Suppressor macrophage treated with lipopolysaccharide for 1 hour (primary cell): ENCODE measurements at places on chromosomes 6 and 20.

DNA sequence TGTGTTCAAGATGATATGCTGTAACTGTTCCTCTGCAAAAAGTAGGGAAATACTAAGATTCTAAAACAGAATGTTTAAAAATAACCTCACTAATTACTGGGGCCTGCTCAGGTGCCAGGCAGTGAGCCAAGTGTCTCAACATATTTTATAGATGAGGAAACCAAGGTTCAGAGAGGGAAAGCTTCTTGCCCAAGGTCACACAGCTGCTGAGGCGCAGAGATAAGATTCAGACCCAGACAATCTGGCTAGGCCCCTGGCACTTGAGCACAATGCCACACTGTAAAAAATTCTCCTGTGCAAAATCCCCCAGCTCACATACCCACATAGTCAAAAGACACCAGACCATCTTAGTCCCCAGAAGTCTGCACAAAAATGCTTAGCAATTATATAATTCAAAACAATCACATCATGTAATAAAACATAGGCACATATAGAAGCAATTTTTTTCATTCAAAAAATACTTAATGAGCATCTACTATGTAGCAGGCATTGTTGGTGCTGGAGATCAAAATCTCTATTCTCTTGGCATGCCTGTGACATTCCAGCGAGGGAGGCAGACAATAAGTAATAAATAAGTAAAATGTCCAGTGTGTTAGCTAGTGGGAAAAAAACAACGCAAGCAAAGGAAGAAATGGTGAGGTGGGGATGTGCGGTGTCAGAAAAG is 10.3 kb downstream of the PREX1 start:
- no peak for DNase-seq

- DNase-seq = no peak
Measured at GRCh38 chr20:51661609-51662178, 106.5 kb downstream of the ATP9A start.

- DNase-seq = no peak
Measured at GRCh38 chr20:61149636-61150035, 102.4 kb upstream of the CDH4 start.

GRCh38 chr20:47540443-47541354 is 39.0 kb downstream of the NCOA3 start:
- DNase-seq = peak; percentile 84

DNA sequence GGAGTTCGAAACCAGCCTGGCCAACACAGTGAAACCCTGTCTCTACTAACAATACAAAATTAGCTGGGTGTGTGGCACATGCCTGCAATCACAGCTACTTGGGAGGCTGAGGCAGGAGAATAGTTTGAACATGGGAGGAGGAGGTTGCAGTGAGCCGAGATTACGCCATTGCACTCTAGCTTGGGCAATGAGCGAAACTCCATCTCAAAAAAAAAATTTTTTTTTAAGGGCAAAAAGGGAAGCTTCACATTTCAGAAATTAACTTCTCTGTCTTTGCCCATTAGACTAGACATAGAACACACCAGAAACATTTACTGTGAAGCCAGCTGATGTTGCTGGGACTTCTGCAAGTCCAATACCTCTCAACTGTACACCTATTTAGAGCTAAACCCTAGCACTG is 90.8 kb upstream of the HDAC2 start:
- DNase-seq = peak; percentile 27

DNA sequence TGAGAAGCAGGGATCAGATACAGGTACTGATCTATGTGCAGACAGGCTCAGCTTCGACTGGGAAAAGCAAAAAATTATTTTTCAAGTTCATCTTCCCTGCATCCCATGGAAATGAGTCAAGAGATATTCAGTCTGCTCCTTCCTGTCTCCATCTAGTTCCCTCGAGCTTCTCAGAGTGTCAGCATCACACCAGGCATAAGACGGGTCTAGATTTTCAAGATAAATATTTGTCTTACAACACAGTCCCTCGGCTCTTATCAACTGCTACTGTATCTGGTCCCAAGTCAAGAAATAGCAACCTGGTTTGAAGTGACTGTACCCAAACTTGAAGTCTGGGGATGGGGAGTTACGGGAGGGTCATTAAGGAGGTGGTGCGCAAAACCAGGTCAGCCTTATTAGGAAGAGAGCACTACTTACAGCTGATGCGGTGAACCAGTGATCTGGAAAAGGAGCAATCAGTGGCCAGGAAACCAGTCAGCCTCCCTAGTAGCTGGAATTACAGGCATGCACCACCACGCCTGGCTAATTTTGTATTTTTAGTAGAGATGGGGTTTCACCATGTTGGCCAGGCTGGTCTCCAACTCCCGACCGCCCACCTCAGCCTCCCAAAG is 29.7 kb downstream of the ZMYND8 start:
- DNase-seq = no peak

GRCh38 chr20:57622579-57623381 is 2.6 kb upstream of the ZBP1 start:
- peak; percentile 28 for DNase-seq
